CD4-positive, alpha-beta memory T cell (primary cell): ENCODE measurements at places on chromosomes 13 and 19. TPM values are rescaled to one million over a fixed set of nuclear protein-coding genes. Genes with fewer than 3 reads are reported as not detected.
A peak's percentile ranks its signal among the peaks of the same experiment; 100 is the strongest.

DNA sequence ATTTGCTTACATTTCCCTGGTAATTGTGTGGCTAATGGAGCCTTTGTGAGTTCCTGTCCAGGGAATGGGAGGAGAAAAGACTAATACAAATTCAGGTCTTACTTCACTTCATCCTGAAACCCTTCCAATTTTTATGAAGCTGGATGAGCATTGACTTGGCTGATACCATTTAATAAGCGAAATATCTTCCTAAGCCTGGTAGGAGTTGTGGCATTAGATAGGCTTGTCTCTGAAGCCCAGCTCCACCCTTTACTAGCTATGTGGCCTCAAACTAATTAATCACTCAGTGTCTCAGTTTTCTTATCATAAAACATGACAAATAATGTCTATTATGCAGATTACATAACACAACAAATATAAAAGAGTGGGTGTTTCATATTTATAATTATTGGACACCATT is 106.3 kb downstream of the FGF9 start:
- no peak for DNase-seq

- no peak for DNase-seq
Measured at GRCh38 chr19:29267701-29268100, 54.8 kb upstream of the UQCRFS1 start.

GRCh38 chr13:85099245-85099644 is 700.0 kb downstream of the SLITRK6 start:
- no peak for DNase-seq

- DNase-seq: no peak
Measured at GRCh38 chr13:103349211-103349980, 283.2 kb upstream of the SLC10A2 start.

DNA sequence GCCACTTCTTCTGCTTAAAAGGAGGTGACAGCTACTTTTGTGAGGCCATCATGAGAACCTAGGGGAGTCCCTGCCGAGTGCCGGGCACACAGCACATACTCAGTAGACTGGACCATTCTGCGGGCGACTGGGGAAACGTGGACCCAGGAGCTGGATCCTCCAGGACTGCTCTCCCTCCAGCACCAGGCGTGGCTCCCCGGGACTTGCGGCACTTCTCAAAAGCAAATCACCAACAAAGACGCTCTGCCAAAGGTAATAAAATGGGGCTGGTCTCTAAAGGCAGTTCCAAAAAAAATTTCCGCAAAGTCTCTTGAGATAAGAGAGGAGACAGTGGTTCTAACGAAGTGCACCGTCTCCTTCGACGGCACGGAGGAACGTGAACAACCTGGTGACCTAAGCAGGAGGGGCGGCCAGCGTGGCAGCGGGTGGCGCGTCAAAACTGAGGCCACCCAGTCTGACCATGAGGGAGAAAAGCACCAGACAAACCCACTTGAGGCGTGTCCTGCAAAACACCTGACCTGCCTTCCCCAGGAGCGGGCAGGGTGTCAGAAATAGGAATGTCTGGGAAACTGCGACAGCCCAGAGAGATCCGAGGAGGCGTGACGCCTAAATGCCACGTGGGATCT is 1.4 kb upstream of the TMPRSS9 start:
- no peak for DNase-seq

The URAD gene
- polyA plus RNA-seq: not detected

GRCh38 chr13:46124531-46124966 is 19.7 kb upstream of the CPB2 start:
- DNase-seq: peak; percentile 3

DNA sequence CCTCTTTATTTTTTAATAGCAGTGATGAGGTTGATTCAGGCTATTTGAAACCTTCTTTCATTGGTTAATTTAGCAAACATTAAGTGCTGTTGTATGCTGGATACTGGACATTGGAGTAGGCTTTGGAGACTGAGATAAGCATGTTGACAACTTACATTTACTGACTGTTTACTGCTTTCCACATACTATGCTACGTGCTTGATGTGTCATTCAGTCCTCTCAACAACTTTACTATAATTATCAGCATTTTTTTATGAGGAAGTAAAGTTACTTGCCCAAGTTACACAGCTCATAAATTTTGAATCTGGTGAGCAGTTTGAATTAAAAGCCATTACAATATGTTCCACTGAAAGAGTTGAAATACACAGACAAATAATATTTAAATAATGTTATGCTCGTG is 83.8 kb downstream of the GJA3 start:
- no peak for DNase-seq

- no peak for DNase-seq
Measured at GRCh38 chr13:85508683-85509329, 290.4 kb downstream of the SLITRK6 start.

GRCh38 chr19:56949626-56950025 is 109.1 kb upstream of the PEG3 start:
- DNase-seq: no peak

The SLAIN1 gene
- polyA plus RNA-seq: 49.8 TPM

The CYP2S1 gene
- not detected for polyA plus RNA-seq

DNA sequence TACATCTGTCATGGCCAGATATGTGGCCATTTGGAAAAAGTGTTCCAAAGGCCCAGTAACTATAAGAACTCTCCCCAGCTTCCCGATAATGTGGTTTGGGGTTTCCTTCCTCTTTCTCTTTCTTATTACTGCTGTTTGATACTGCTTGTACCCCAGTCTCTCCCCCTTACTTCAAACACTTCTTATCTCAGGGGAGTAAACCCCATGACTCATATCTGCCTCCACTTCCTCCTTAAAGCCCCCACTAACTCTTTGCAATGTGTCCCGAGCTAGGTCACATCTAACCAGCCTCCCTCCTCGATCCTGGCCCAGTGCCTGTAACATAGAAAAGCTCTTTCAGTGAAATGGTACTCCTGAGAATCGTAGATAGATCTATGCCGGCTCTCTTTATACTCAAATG is 82.4 kb upstream of the STARD13 start:
- no peak for DNase-seq

DNA sequence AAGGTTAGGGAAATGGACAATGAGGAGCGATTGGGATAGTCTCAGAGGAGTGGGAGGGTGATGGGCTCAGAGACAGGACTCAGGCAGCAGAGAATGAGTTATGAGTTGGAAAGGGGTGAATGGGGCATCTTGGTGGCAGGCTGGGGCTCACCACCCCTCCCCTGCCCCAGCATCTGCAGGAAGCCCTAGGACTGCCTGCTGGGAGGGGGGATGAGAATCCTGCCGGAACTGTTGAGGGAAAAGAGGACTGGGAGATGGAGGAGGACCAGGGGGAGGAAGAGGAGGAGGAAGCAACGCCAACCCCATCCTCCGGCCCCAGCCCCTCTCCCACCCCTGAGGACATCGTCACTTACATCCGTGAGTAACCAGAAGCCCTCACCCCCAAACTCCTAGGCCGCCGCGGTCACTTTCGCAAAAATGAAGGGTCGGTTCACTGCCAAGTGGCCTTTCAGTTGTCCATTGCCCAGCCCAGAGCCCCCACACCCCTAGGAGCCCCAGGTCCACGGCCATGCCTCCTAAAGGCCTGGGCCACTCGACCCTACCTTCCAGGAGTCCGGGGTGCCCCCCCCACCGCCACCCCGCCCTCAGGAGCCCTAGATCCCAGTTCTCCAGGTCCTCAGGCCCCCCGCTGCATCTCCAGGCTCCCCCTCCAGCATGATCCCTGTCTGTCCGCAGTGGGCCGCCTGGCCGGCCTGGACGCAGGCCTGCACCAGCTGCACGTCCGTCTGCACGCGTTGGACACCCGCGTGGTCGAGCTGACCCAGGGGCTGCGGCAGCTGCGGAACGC is 764 bp downstream of the CLEC11A start:
- DNase-seq: no peak

GRCh38 chr13:89458456-89458855 is 1787.3 kb downstream of the SLITRK5 start:
- no peak for DNase-seq

GRCh38 chr13:52896827-52897659 is 48.6 kb upstream of the PCDH8 start:
- DNase-seq: no peak

DNA sequence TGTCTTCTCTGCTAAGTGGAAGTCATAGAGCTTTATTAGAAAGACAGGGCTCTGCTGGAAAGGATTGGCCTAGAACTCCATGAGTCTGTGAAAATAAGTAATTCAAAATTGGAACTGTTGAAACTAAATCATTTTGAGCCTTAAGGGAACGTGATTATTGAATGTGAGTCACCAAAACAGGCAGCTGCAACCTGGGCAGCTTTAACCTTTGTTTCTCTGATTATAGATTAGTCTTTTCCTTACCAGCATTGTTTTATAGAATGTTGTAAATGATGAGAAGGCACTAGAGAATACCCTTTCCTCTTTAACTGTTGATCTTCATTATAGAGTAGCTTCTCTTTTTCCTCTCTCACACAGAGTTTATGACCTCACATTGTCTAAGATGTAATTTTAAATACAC is 638.8 kb upstream of the SLITRK6 start:
- no peak for DNase-seq

The NLRP7 gene
- polyA plus RNA-seq: not detected

DNA sequence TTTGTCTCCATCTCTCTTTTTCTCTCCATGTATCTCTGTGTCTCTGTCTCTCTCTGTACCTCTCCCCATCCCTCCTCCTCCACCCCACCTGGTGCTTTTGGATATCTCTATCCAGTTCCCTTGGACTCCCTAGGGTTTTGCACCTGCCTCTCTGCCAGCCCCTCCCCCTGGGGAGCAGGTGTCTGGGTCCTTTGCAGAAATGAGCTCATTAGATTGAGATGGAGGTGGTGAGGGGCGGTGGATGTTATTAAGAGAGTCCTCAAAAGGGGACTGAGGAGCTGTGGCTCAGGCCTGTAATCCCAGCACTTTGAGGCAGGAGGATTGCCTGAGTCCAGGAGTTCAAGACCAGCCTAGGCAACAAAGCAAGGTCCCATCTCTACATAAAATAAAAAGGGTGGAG is 2.1 kb downstream of the KCNN4 start:
- DNase-seq: no peak

DNA sequence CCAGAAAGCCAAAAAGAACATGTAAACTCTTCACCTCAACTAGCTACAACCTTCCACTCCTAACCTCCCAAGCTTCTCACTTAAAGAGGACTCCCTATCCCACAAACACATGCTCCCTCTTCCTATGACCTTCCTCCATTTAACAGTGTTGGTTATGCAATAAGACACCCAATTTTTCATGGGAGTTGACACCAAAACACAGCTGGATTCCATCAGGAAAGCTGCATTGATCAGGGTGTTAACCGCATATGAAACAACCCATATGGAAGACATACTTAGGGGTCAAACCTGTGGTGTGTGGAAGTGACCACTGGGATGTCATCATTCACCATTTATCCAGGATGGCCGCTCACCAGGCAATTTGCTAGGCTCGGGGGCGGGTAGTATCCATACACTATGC is 21.9 kb downstream of the ZNF473 start:
- DNase-seq: no peak

DNA sequence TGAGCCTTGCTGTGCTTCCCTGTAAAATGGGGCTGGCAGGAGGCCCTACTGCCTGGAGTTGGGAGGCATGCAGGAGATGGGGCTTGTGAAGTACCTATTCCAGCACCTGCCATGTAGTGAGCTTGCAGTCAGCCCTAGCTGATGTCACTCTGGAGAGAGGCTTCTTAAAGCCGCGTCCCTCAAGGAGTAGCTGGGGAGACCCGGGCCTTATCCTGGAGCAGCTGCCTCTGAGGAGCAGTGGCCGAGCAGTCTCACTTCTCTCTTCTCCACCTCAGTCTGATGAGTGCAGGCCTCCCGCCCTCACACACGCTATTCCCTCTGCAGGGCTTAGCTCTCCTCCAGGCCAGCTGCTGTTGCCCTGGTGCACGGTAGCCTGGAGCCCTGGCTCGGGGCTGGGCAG is 18.0 kb downstream of the CLASRP start:
- no peak for DNase-seq

GRCh38 chr13:77776704-77777103 is 79.2 kb downstream of the SLAIN1 start:
- DNase-seq: no peak

The ZNF583 gene
- polyA plus RNA-seq: 10.2 TPM
